Right lung (tissue), 10 donors: ENCODE measurements at places on chromosomes 11 and 22. TPM values are rescaled to one million over a fixed set of nuclear protein-coding genes. Genes with fewer than 3 reads are reported as not detected.

The CECR2 gene
- polyA plus RNA-seq: 13.9 TPM

The PCF11 gene
- 76.0 TPM for polyA plus RNA-seq

The CELSR1 gene
- 22.8 TPM for polyA plus RNA-seq

The MMP12 gene
- polyA plus RNA-seq: not detected

DNA sequence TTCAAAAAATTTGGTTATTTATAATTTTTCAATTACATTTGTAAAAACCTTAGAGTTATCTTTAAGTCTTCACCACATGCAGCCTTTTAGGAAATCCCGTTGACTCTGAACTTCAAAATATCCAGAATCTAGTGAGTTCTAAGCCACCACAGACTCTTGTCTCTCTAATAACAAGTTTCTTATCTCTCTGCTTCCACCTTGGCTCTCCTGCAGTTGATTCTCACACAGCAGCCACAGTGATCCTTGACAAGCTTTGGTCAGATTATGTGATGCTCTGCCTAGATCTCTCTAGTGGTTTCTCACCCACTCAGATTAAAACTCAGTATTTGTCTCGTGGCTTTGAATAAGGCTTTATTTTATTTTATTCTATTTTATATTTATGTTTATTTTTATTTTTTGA lies 8.6 kb downstream of the HSD17B12 start:
- no peak for DNase-seq

GRCh38 chr11:131889146-131889577 lies 518.7 kb downstream of the NTM start:
- DNase-seq: peak; percentile 61

DNA sequence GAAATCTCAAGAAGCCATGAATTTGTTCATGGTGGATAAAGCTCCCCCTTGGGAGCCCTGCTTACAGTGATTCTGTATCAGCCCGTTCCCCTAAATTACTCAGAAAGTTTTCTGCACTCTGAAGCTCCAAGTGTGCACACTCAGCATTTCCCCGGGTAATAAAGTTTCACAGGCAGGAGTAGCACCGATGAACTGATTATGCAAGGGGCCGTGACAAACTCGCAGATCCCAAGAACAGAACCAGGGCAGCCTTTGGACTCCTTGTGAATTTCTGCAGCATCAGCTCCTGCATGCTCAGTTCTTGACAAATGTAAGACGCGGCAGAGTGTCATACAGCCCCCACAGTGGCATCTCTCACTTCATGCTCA lies 73.5 kb downstream of the COMMD9 start:
- DNase-seq: no peak

DNA sequence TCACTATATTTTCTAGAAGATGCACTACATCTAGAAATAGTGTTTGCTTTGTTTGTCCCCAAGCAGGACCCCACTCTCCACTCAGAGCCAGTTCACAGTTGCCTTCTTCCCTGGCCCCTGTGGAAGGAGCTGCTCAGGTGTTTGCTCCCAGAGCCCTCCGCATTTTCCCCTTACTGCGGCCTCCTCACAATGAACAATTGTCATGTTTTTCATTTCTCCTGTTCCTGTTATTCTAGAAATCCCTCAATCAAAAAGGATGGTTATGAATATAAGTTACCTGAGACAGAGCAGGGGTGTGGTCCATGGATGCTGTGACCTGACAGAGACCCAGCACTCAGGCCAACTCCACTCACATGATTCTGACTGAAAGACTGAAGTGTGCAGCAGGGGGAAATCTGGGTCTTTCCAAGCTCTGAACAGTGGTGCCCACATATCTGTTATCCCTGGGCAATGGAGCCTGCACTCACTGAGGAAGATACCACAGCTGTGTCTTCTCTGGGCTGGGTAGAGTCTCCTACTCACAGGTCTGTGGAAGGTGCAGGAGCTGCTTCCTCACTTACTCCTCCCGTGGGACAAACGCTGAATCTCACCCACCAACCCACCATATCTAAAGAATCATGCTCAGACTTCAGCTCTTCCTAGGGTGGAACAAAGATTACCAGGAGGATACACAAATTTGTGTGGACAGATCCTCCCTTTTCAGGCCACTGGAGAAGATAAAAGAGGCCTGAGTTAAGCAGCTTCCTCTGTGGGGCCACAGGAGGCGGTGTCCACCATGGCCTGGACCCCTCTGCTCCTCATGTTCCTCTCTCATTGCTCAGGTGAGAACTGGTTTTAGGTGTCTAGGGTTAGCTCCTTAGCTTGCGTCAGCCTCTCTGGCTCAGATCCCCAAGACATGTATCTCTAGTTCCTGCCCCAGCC lies 87.1 kb upstream of the TOP3B start:
- DNase-seq: no peak

DNA sequence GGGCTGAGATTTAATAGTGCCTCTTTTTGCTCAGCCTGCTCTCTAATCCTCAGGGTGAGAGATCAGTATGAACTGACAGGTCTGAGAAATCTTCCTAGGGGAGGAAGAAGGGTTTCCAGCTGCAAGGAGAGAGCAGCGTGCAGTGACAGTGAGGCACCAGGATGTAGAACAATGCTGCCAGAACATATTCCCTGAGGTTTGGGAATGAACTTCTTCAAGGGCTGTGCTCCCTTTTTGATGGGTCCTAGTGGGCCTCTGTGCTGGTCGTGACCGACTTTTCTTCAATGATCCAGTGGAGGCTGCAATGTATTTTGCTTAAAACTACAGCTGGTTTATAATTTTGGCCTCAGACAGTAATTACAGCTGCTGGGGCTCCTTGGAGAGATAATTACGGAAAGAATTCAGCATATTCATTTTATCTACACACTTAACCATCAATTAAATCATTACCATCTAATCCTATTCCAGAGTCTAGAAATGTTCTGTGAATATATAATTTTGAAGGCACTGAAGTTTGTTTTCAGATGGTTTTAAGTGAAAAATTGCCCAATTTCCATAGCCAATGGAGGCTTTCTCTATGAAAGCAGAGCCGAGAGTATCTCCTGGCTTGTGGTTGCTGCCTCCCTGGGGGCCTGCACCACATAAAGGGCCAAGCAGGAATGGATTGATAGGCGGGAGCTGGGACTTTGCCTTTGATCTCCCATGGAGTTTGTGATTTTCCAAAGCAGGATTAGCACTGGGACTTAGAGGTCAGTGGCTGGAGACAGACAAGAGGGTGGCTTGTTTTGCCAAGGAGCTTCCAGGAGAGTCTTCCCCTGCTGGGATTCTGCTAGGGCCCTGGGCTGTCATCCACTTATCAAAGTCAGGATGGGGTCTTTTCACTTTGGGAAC lies 41.0 kb upstream of the OLFML1 start:
- DNase-seq: no peak

DNA sequence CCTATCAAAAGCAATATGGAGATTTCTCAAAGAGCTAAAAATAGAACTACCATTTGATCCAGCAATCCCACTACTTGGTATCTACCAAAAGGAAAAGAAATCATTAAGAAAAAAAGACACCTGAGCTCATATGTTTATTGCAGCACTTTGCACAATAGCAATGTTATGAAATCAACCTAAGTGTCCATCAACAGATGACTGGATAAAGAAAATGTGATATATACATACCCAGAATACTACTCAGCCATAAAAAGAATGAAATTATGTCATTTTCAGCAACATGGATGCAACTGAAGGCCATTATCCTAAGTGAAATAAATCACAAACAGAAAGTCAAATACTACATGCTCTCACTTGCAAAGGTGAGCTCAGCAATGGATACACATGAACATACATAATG lies 1565.5 kb upstream of the RAG2 start:
- DNase-seq: no peak

DNA sequence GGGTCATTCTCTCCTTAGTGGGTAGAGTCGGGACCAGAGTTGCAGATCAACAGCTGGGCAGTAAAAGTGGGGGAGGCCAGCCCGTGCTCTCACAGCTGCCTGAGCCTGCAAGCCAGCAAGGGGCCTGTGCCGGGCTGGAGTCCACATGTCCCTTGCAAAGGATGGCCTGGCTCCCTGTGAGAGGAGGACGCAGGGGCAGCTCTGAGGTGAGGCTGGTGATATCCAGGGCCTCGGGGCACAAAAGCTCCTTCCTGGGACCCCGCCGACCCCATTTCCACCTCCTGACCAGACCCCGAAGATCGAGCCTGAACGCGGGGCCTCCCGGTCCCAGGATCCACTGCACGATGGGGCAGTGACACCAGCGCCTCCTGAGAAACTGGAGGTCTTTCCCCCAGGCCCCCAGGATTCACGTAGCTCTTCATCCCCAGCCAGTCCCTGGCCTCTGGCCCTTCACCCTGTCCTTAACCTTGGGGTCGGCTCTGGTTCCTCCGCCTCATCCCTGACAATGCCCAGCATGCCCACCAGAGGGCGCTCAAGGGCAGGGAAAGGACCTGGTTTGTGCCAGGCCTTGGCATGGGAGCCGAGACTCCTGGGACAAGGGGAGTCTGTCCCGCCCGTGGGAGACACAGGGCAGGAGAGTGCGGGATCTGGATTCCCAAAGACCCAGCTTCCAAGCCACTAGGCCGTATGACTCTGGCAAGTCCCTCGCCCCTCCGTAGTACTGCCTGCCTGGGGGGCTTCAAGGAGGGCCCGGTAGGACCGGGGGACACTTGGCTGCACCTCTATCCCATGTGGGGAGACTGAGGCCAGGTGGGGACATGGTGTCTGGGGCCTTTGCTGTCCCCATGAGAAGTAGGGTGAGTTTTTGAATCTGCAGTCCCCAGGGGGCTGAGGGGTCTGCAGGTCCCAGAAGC lies 17.8 kb upstream of the WNT7B start:
- peak; percentile 57 for DNase-seq

- no peak for DNase-seq
Measured at GRCh38 chr11:69475141-69475865, 6.2 kb upstream of the LINC01488 start.

- no peak for DNase-seq
Measured at GRCh38 chr11:100467821-100468508, 219.1 kb upstream of the ARHGAP42 start.

DNA sequence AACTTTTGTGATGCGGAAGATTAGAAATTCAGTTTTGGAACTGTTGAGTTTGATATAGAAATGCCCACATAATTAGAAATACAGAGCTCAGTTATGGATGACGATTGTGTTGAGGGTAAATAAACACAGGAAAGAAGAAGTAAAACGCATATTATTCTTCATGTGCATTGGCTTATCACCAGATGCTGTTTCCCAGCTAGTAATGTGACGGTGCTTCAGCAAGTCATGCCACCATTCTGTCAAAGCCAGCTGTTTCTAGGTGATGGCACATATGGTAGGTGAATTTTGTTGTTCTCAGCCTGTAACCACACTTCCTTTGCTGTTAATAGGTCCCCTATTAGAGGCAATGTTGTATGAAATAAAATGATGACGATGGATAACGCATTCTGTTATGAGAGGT lies 68.9 kb downstream of the C11orf65 start:
- DNase-seq: no peak

GRCh38 chr11:119687373-119688046 lies 41.5 kb downstream of the NECTIN1 start:
- DNase-seq: no peak

- DNase-seq: no peak
Measured at GRCh38 chr11:4068962-4069361, 25.6 kb upstream of the RRM1 start.

- DNase-seq: no peak
Measured at GRCh38 chr11:117281159-117281558, 10.0 kb upstream of the BACE1-AS start.
